Liver (tissue), 10 donors: ENCODE measurements at places on chromosomes 16 and 17. TPM values are rescaled to one million over a fixed set of nuclear protein-coding genes. Genes with fewer than 3 reads are reported as not detected.

Gene CCL14
- total RNA-seq = 11.6 TPM

Gene AGRP
- total RNA-seq = not detected

- peak; percentile 72 for DNase-seq
These were observed 82.0 kb upstream of the ALOX12 start for GRCh38 chr17:6913608-6914443.

DNA sequence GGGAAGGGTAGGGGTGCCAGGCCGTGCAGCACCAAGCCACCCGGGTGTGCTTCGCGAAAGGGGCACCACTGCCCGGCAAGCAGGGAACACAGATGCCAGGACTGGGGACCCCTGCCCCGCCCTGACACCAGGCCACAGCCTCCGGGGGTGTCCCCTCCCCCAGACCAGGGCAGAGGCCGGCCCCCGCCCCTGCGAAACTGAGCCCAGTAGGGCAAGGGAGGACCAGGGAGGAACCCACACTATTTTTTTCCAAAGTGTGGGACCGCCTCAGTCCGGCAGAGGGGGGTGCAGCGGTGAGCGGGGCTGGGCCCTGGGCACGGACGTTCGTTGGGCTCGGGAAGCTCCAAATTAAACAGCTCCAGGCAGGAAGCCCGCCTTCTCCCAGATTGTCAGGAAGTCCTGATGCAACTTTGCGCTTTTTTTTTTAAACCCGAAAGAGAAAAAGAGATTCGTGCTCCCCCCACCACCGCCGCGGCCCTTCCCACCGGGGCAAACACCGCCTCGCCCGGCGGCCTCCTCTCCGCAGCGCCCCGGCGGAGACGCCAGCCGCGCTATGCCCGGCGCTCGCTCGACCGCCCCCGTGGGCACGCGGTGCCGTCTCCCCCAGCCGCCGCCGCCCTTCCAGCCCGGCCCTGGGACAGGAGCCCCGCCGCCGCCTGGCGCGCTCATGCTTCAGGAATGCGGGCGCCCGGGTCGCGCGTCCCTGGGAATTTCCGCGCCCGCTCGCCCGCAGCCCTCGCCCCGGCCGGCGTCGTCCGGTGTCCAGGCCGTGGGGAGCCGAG, 755 bp downstream of the PIEZO1 start:
- DNase-seq = peak; percentile 76

Gene GNG13
- total RNA-seq = not detected

- DNase-seq = no peak
These were observed 44.5 kb downstream of the ZNRF1 start for GRCh38 chr16:75043175-75043895.

- no peak for DNase-seq
These were observed 17.7 kb upstream of the NETO2 start for GRCh38 chr16:47161464-47161863.

GRCh38 chr17:45437465-45438283, 5.0 kb upstream of the ARHGAP27 start:
- DNase-seq = no peak

- DNase-seq = no peak
These were observed 42.1 kb downstream of the CYB5B start for GRCh38 chr16:69466547-69466946.

Gene SLC5A11
- 0.67 TPM for total RNA-seq

Gene DRC3
- total RNA-seq = 0.61 TPM

DNA sequence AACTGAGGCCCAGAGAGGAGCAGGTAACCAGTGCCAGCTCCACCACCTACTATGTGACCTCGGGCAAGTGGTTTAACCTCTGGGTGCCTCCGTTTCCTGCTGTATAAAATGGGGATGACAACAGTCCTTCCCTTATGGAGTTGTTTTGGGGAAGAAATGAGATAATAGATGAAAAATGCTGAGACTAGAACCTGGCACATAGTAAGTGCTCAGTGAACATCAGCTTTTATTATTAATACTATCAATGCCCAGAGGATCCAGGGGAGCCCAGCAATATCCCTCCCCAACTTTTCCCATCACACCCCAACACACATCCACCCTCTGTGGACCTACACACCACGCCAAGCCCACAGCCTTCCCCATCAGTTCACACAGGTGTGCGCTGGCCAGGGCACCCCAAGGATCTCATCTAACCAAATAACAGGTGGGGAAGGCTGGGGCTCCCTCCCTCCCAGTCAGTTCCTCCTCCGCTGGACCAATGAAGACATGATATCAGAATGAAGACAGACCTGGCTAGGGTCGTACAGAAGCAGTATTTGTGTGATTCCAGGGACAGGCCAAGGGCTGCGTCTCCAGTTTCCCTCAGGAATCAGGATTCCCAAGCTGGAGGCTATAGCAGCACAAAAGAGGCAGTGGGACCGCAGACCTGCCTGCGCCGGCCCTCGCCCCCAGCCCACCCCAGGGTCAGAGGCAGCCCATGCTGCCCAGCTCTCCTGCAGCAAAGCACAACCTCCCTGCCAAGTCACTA, 1.8 kb downstream of the ATP2A3 start:
- DNase-seq = no peak

DNA sequence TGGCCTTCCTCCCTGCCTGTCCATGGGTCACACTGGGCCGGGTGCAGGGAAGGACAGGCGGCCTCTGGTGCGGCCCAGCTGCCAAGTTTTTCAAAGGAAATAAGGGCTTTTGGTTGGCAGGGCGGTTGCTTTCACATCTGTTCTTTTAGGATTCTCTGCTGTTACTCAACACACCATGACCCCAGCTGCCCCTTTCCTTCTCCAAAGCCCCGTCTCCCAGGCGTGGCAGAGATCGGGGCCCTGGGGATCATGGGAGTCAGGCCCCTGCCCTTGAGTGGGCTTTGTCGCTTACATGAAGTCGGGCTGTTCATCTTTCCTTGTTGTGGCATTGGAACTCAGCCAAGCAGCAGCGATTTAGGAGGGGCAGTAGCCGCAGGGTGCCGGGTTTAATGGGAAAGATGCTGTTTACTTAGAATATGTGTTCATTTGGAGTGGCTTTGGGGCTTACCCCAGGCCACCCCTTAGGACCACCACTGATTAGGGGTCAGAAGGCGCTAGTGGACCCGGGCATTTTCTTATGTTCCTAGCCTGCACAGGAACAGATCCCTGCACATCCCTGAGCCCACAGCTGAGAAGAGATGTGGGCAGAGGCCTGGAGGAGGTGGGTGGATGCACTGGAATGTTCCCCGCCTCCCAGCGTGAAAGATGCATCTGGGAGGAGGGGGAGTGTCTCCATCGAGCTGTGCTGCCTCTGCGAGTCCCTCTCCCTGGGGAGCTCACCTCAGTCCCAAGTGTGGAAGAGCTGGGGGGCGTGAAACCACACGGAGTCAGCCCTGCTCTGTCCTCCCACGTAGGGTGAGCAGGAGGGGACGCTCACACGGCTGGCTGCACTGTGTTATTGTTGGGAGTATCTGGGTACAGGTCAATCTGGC, 6.8 kb upstream of the ADCY7 start:
- DNase-seq = no peak

DNA sequence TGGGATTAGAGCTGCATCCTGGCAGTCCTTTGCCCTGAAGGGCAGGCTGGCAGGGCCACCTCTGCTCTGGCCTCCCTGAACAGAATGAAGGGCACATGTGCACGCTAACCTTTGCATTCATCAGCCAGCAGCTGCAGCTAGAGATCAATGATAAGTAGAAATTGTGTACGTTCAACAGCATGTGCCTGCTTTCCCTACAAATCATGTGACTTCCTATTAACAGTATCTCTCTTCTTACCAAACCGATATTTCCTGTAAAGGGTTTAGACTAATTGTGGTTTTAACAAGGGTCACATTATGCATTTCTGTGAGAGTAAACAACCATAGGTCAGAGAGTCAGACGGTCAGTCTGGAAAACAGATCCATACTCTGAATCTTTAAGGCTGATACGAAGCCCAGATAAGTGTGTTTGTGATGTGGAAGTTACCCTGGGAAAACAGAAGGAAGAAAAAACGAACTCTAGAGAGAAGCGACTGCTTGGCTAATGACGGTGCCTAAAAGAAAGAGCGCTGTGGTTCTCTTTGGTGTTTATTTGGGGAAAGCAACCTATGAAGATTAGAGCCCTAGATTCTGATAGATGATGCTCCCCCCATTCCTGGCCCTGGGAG, 219.4 kb downstream of the MAF start:
- DNase-seq = no peak

DNA sequence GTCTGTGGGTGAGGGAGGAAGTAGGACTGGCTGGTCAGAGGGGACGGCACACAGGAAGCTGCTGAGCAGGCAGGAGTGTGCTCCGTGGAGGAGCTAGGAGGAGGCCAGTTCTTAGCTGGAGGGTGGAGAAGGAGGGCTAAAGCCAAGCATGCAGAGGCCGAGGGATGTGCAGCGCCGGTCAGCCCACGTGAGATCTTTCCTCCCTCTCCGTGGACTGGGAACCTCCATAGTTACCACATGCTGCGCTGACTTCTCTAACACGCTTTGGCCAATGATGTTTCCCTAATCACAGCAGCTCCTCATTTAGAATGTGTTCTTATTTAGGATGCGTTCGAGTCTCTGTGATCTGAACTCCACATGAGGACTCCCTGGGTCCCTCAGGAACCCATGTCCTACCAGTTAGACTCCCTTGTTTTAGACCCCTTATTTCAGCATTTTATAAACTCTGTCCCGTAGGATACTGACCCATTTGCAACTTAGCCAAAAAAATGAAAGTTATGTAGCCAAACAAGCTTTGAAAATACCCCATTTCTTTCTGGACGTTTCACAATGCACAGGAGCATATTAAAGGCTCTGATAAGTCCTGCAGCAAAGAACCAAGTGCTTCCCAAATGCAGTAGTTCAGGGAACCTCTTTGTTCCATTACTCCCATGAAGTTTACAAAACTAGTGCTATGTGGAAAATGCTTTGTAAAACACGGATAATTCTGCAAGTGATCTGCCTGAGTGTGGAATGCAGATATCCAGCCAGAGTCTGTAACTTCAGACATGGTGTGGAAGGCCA, 51.4 kb downstream of the IRF8 start:
- DNase-seq = no peak

Gene KRT32
- not detected for total RNA-seq

- no peak for DNase-seq
These were observed 5.7 kb upstream of the NR1D1 start for GRCh38 chr17:40105861-40106759.

Gene CEP295NL
- total RNA-seq = 1.0 TPM

Gene TMEM106A
- total RNA-seq = 2.9 TPM

Gene SGSM2
- 17.5 TPM for total RNA-seq

GRCh38 chr17:82678265-82678891, 20.1 kb downstream of the RAB40B start:
- DNase-seq = no peak

Gene SOST
- total RNA-seq = not detected

Gene SMIM36
- total RNA-seq = not detected

- no peak for DNase-seq
These were observed 177.4 kb downstream of the FTO start for GRCh38 chr16:53881371-53881770.

GRCh38 chr16:81629896-81630634, 149.0 kb upstream of the PLCG2 start:
- no peak for DNase-seq

Gene PKMYT1
- 15.8 TPM for total RNA-seq

DNA sequence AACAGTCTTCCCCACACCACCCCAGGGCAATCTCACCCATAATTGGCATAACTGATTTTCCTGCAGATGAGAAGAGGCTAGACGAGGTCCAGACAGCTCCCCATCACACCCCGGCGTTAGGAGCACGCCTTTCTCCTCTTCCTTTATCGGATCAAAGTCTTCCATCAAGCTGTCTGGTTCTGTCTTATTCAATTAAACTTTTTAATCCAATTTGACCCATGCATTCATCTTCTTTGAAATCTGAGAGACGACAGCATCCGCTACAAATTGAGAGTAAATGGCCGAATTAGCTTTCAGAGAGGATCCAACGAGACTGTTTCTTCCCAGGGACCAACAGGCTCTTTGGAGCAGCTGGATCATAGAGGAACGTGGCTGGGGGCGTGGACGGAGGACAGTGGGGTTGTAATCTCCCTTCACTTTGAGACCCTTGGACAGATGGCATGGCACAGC, 44.4 kb upstream of the GPRC5B start:
- no peak for DNase-seq

Gene PRR29
- not detected for total RNA-seq

DNA sequence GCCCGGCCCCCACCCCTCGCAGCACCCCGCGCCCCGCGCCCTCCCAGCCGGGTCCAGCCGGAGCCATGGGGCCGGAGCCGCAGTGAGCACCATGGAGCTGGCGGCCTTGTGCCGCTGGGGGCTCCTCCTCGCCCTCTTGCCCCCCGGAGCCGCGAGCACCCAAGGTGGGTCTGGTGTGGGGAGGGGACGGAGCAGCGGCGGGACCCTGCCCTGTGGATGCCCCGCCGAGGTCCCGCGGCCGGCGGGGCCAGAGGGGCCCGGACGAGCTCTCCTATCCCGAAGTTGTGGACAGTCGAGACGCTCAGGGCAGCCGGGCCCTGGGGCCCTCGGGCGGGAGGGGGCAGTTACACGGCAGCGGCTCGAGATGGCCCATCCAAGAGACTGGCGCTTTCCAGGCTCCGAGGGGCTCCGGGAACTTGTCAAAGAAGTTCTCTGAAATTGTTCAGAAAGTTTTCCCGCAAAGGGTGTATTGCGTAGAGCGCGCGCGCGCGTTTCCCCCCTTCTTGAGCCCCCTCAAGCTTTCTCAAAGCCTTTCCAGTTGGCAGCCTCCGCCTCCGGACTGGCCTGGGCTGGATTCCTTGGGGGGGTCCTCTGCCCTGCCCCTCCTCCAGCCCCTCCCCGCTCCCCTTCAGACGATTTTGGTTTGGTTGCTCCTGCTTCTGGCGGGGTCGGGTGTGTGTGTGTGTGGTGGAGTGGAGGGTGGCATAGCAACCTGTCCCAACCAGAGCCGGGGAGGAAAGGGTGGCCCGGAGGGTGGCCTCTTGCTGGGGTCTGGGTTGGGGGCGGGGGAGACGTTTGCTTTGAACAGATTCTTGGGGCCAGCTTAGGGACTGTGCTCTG, 504 bp downstream of the ERBB2 start:
- DNase-seq = no peak

Gene TMEM97
- 53.0 TPM for total RNA-seq

GRCh38 chr17:15915961-15916360, 29.0 kb upstream of the ADORA2B start:
- no peak for DNase-seq

DNA sequence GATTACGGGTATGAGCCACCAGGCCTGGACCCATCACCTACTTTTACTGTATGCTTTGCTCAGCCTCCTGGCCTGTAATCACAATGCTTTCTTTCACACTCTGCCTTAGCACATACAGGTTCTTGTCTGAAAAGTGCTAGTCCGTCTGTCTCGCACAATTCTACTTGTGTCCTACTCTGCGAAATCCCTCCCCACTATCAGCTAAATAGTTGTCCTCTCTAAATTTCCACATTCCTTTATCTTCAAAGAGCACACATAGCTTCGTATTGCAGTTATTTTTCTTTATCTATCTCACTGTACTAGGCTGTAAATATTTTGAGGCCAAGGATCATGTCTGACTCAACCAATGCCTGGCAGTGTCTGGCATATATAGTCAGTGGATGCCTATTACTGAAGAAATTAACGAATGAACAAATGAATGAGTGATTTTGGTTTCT, 38.5 kb upstream of the ETV4 start:
- DNase-seq = no peak

Gene NPIPB9
- 7.0 TPM for total RNA-seq

- no peak for DNase-seq
These were observed 99.4 kb downstream of the NPIPB11 start for GRCh38 chr16:29306943-29307597.
